ENCODE measurements at places on chromosomes 2 and 18.

DNA sequence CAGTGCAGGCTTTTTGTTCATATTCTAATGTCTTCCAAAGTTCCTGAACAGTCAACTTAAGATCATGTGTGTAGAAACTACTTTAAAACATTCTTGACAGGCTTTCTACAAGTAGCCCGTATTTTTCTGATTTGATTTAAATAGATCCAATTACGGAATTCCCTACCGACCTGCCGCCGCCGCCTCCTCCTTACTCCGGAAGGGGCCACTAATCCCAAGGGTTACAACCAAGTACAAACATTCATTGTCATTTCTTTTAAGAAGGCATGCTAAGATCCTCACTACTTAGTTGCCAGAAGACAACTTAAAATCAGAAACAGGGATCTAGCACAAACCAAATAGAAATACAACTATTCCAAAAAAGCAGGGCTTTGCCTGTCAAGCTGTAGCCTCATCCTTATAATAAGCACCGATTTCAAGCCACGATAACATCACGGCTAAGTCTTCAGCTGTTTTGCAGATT lies 784 bp downstream of the WDR33 start:
- no peak for DNase-seq

- peak; percentile 35 for DNase-seq
Measured at GRCh38 chr18:68623342-68623741, 91.6 kb downstream of the TMX3 start.

GRCh38 chr2:67318993-67319481 lies 78.1 kb upstream of the ETAA1 start:
- no peak for DNase-seq

- DNase-seq: no peak
Measured at GRCh38 chr18:11947214-11948191, 33.8 kb upstream of the IMPA2 start.

DNA sequence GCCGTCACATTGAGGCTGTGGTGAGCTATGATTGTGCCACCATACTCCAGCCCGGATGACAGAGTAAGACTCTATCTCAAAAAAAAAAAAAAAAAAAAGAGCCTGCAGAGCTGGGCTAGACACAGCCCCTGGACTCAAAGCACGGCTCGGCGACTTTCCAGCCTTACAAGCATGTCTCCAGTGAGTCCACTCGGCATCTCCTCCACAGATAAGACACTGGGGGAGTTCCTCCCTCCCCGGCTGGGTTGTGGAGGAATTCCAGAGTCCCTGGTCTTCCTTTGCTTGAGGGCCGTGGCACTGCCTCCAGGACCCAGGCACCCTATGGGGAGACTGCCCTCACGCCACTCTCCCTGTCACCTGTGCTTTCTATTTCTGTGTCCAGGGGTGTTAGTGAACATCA lies 30.9 kb upstream of the RPL31 start:
- DNase-seq: no peak

- no peak for DNase-seq
Measured at GRCh38 chr2:6957031-6957714, 40.0 kb downstream of the RNF144A start.

- DNase-seq: no peak
Measured at GRCh38 chr2:135258193-135258592, 206.1 kb downstream of the RAB3GAP1 start.

- no peak for DNase-seq
Measured at GRCh38 chr2:67070826-67071225, 326.3 kb upstream of the ETAA1 start.

DNA sequence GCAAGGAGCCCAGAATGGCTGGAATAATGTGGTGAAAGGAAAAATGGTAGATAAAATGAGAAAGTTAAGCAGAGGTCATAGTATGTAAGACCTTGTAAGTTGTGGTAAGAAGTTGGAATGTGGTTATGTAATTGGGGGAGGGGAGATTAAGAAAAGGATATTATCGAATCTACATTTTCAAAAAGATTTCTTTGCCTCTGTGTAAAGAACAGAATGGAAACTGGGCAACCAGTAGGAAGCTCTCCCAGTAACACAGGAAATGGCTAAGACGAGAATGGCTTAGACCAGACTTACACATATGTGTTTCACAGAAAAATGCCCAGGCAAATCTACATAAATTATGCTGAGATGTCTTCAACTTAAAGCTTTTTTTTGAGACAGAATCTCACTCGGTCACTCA lies 13.2 kb downstream of the MEMO1 start:
- no peak for DNase-seq

GRCh38 chr2:200040831-200041230 lies 85.4 kb downstream of the MAIP1 start:
- no peak for DNase-seq

DNA sequence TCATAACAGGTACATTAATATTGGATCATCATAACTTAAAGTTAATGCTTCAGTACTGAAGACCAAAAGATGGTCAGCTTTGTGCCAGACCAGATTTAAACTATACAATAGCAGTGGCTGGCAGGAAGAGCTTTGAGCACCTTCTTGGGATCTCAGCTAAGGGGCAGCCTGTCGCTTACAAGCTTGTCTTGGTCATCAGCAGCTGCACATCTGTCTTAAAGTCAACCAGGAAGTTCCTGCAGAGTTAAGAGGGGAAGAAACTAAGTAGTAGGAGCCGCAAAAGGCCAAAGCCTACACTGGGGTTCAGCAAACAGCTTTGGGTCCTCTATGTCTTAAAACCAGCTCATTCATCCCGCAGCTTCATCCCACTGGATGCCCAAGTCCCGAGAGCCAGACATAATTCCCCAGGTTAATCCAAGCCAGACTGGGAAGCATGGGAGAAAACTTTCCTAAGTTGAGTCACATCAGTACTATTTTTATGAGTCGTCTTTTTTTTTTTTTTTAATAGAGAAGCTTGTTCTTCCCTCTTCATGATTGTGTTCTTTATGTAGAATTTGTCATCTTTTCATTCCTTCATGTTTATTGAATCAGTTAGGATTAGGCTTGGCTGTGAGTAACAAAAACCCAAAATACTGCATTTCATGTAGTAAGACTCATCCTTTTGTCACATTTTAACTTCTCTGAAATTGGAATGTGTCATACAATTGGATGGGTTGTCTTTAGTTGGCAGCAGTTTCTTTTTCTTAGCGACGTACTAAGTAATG lies 59.3 kb downstream of the SERTAD2 start:
- DNase-seq: no peak

- DNase-seq: no peak
Measured at GRCh38 chr18:66457245-66457644, 146.6 kb downstream of the CDH19 start.

DNA sequence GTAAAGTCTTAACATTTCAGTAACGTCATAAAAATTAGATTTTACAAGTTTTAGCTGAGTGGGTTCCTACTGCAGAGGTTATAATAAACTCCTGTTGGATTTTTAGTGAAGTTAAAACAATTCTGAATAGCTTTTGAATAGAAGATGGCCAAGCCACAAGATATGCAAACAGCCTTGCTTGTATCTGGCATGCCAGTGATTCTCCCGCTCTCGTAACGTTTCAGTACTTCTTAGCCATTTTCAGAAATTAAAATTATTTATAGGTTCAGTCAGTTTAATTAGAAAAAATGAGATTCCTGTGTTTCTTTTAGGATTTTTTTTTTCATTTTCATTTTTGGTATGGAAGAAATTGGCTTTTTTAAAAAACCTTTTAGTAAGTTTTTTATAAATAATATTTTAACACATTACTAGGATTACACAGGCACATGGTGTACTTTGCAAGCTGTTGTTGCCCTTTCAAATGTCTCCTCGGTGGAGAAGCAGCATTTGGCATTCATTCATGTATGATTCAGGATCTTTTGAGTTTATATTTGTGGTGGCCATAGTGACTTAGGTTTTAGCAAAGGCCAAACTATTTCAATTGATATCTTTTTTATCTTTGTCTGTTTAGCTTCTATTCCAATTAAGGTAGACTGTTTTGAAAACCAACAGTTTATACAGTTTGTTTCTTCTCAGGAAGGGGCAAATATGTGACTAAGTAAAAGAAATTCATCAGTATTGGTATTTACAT lies 30.6 kb upstream of the RND3 start:
- DNase-seq: no peak

DNA sequence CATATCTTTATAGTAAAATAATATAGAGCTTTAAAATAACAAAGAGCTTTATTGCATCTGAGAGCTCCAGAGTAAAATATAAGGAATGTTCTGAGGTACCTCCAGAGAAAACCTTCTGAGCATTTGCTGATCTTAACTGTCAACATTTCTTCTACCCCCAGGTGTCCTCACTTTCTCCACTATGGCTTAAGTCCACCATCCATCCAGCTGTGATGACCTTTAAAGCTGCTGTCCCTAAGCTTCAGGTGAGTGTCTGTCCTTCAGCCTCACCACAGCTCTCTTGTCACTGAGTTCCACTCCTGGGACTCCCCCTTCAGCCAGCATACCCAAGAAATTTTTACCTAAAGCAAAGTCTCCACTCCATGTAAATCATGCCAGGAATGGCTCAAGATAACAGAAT lies 137.9 kb downstream of the MYO5B start:
- no peak for DNase-seq

DNA sequence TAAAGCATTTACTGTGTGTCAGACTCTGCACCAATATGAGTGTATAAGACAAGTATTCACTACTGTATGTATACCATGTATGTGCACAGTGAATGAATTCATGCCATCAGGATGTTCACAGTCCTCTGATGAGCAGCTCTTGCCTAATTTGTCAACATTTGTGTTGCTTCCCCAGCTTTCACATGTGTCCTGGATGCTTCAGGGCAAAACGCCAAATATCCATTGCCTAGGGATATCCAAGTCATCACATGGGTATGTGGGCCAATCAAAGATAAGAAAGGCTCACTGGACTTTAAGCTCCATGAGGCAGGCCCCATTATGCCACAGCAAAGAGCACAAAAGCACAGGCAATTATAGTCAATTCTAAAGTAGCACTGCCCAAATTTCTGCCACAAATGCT lies 134.2 kb upstream of the CHAC2 start:
- no peak for DNase-seq

- DNase-seq: no peak
Measured at GRCh38 chr2:26642429-26642828, 1.3 kb upstream of the CIB4 start.

DNA sequence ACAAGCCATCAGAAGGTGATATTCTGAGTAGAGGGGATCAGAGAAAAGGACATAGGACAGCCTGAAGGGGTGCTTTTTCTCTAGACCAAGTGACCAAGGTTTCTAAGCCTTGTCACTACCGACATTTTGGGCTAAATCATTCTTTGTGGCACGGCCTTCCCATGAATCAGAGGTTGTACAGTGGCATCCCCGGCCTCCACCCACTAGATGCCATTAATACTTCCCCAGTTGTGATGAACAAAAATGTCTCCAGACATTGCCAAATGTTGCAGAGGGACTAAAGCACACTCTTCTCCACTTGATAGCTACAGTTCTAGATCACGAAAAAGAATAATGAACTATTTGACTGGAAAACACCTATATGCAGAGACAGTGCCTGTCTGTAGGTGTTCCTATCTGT lies 143.6 kb downstream of the PID1 start:
- DNase-seq: no peak

DNA sequence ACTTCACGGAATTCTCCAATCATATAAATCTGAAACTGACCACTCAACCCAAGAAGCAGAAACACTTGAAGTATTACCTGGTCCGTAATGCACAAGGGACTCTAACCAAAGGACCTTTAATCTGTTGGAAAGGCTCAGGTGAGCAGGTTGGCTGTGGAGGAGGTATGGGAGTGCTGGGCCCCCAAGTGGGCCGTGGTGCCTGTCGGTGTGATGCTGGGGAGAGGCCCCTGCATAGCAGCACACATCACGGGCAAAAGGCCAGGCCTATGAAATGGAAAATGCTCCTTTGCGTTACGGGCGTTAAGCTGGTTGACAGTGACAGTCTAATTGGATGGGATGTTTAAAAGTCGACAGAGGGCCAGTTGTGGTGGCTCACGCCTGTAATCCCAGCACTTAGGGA lies 42.6 kb downstream of the GREB1 start:
- no peak for DNase-seq

DNA sequence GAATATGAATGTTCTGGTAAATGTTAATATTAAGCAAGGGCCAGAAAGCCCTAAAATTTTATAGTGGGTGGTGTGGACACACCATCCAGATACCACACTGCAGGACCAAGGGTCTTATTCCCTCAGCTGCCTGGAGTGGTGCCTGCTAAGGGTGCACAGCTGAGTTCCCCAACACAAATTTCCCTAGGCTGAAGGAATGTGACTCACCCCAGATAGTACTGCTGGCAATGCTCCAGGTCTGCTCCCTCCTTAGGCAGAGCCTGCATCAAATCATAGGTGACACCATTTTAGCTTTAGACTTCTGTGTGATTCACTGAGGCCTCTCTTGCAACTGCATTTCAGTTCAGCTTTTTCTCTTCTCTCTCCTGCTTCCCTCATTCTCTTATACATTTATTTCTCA lies 321.1 kb downstream of the SATB2 start:
- no peak for DNase-seq

DNA sequence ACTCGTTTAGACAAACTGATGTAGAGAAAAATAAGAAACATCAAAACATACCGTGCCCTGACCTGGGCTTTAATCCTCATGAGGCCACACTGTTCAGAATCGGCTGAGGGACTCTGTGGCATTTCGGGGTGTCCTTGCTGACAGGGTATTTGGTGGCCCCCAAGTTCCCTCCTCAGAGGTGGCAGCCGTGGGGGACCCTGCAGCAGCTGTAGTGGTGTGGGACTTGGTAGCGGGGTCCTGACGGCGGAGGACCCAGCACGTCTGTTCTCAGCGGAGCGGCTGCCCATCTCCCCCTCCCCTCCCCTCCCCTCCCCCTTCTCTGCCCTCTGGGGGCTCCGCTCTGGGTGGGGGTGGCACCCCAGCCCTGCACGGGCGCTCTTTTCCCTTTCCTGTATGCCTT lies 18.4 kb downstream of the KCNG2 start:
- no peak for DNase-seq

DNA sequence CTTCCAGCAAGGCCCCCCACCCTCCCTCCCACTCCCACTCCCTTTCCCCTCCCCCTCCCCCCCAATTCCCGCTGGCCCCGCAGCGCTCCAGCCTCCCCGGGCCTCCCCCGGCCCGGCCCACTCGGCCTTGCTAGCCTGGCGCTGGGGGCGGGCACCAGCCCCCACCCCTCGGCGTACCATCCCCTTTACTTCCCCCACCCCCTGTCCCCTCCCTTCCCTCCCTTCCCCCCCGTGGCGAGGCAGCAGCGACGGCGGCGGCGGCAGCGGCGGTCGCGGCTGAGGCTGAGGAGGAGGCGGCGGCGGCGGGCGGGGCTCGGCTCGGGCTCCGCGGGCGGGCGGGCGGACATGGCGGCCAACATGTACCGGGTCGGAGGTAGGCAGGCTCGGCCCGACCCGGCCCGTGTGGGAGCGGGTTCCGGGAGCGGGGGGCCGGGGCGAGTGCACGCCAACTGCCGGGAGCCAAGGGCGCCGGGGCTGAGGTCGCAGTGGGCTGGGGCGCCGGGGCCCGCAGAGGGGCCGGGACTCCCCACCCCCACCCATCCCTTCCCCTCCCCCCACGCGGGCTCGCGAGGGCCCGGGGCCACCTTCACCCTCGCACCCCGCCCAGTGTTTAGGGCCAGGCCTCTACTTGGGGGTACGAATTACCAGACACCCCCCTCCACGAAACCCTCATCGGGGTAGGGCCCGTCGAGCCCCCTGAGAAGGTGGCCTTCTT lies at the start of gene MTA3:
TSS of gene MTA3 (plus strand) at position 232 of the 715 bp plus-strand sequence. CDS start at position 346, 114 bp downstream.
- DNase-seq: no peak

All from NCI-H1694 (cell line).